Cerebellar nuclear complex (tissue), 1 donor: ENCODE measurements at places on chromosomes 4 and X.

DNA sequence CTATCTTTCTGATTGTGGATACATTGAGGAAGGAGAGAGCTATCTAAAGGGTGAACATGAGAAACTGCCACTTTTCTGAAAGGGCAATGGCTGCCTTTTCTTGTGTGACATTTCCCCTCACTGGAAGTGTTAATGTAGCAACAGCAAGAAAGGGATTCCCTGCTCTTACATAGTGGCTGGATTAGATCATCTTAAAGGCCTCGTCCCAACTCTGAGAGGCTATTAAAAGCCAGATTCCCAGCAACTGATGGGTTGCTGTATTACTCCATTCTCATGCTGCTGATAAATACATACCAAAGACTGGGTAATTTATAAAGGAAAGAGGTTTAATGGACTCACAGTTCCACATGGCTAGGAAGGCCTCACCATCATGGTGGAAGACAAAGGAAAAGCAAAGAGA lies 33.7 kb upstream of the ADH7 start:
- no peak for DNase-seq

DNA sequence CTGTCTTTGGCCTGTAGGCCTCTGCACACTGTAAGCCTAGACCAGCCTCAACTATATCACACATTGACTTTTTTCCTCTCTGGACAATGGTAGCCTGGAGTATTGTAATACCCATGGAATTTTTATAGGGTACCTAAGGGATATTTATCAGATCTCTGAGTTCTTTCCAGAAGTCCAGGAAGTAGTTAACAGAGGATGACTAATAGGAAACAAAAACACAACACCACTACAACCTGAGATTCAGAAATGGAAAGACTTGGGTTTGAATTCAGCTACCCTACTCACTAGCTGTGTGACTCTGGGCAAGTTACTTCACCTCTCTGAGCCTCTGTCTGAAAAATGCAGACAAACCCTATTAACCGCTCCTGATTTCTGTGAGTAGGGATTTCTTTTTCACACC lies 7.7 kb upstream of the STX18 start:
- DNase-seq: no peak

DNA sequence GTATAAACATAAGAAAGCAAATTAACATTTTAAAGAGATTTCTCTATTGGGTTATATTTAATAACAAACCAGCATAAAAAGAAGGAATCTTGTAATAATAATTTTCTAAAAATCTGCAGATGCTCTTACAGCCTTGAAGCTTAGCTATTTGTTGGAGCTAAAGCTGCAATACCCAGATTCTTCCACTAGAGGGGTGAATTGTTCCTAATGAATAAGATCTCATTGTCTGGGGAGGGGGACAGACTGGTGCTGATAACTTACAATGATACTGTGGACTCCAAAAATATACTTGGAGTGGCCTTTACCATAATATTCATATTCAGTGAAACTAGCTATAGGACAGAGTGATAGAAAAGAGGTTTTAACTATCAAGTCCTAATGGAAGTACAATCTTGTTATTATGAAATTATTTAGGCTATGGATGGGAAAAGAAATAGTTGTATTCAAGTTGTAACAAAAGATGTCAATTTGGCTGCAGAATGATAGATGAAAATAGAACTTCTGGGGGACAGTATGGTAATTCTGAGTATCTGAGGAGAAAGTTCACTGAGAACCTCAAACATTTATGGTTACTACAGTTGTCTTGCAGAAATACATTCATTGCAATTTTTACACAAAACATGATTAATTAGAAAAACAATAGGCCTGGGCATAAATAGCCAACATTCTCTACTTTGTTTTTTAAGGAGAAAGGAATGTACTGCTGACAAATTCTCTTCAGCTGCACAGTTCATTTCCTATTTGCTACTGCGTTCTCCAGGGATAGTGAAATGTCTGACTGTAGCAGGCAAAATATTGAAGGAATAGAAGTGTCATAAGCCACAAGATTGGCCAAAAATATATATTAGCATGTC lies 443.3 kb downstream of the GBA3 start:
- DNase-seq: no peak

- no peak for DNase-seq
Observed at GRCh38 chr4:152949930-152950329, 13.8 kb downstream of the FHDC1 start.

DNA sequence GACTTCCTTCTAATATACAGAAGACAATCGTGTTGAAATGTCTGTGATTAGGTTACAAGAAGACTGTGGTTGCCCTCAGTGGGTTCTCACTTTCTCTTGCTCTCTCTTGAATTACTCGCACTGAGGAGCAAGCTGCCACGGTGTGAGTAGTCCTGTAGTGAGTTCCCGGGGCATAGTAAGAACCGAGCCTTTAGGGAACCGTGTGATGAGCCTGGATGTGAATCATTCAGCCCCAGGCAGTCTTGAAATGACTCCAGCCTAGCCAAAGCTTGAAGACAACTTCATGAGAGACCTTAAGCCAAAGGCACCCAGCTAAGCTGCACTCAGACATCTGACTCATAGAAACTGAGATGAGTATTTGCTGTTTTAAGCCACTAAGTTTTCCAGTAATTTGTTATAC lies 292.7 kb downstream of the SPOCK3 start:
- DNase-seq: no peak

DNA sequence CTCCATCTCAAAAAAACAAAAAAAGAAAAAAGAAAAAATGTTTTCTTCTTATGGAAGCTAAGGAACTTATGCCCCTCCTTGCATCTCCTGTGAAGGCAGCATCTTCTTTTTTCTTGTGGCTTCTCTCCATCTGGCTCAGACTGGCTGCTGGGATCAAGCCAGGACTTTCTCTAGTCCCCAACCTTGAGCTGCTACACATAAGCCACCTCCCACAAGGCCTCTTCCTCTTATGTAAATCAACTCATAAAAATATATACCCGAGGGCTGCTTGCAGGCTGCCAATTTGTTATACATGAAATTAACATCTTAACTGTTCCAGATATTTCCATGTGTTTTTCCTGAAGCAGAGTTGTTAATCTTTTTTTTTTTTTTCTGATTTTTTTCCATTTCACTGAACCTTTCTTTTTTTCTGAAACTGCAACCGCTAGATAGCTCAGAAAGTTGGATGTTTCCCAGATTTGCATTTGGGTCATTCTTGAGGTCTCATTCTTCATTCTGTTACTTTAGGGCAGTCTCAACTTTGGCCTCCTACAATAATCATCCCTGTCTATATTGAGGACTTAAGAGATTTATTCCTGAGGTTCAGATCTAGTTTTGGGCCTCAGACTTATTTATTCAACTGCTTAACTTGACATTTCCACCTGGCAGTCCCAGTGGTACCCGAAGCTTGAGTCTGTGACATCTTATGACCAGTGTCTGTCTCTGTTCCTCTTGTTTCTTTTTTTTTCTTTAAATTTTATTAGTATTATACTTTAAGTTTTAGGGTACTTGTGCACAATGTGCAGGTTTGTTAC lies 10.3 kb downstream of the SNX25 start:
- no peak for DNase-seq

DNA sequence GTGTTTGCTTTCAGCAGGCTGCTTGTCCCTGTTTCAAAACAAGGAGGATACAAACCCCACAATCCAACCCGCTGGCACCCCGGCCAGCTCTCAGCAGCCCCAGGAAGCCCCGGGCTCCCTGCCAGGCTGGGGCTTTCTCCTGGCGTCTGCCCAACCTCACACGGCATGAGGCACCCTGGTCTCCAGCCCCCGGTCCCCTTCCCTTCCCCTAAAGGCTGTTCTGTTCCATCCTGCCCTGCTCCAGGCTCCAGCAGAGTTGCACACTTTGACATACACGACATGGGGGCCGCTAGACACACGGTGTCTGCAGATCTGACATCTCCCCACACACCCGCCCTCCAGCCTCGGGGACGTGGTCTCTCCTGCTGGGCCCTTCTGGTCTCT lies 107.7 kb upstream of the ADRA2C start:
- DNase-seq: no peak

DNA sequence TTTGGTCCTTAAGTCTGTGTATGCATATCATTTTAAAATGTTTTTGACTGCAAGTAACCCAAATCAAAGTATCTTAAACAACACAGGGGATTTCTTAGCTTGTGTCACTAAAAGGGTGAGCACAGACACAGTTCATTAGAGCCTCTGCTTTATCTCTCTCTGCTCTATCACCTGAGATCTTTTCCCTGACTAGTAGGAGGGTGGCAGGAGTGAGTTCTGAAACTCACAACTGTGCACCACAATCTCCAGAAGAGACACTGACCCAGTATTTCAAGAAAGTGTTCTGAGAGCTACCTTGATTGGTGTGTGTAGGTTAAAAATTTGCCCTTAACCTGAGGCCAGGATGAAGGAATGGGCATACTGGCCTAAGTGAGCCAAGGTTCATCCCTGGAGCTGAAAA lies 24.8 kb downstream of the CCSER1 start:
- DNase-seq: no peak

DNA sequence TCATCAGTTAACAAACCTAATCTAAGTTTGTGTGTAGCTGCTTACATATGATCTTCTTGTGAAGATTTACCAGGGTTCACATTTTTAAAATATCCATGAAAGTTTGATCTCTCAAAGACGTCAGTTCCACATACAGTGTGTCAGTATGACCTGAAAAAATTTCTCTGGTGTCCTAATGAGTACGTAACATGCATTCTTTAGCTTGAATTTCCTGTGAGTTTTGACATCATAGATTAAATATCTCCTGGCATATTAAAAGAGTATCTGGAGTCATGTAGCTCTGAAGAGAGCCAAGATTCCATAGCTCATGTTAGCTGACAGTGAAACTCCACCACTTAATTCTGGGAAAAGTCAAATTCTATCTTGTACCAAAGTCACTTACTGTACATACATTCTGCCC lies 43.9 kb upstream of the PDLIM5 start:
- no peak for DNase-seq

DNA sequence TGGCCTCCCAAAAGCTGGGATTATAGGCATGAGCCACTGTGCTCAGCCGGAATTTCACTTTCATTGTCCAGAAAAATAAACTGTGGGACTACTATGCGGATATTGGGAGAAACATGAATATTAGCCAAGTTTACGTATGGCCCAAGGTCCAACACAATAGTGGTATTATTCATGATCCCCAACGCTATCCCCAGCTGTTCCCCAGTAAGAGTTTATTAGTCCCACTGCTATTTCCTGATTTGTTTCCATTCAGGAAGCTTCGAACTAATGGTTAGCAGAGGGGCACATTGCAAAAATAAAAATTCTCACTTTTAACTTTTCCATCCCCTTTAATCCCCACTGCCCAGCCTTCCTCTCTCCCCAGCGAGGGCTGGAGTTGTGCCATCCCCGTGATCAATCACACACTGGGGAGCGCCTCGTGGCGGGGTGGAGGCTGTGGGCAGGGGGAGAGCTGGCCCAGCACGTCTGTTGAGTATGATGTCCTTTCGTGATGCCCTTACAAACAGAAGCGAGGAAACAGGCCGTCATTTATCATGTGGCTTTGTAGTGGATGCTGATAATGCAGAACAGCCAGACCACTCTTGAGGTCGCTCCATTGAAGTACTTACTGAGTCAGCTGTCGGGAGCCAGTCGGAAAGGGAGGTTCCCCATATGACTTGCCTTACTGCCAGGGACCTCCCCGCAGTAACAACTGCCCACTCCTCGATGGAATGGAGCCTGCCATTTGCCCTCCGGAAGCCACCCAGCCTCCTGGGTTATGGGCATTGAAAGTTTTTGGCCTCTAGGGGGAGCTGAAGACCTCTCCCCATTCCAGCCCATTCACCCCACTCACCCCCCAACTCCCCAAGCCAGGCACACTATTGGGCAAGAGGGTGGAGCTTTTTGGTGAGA lies 117.0 kb downstream of the KDR start:
- no peak for DNase-seq

GRCh38 chr4:126544276-126544675 lies 1088.5 kb upstream of the INTU start:
- DNase-seq: no peak

GRCh38 chr4:145907390-145907789 lies 31.2 kb downstream of the ZNF827 start:
- DNase-seq: no peak

DNA sequence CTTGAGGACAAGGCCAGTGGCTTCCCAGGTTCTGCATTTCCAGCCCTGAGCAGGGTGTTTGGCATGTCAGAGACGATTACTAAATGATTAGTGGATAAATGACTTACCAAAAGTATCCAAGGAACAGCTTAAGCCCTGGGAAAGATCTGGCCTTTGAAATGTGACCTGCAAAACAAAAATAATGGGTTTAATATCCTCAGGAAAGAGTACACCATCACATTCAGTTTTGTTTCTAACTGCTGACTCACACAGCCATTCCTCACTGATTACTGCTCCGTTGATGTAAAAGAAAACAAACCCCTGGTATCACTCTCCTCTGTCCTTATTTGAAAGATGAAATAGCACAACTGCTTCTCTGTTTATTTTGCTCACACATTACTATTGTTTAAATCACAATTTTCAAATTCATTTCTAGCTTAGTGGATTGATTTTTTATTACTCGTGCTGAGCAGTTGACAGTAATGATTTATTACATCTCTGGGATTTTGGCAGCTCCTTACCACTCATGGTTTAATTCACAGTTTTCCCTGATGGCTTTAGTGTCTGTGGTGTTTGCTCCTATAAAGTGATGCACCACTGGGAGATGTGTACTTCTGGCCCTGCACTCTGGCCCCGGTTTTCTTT lies 117.0 kb downstream of the CBLL2 start:
- DNase-seq: no peak

- no peak for DNase-seq
Observed at GRCh38 chr4:16075975-16076757, 7.7 kb downstream of the PROM1 start.

- DNase-seq: peak; percentile 9
Observed at GRCh38 chr4:6372649-6373525, 99.5 kb downstream of the PPP2R2C start.

GRCh38 chr4:159101988-159102621 lies 774 bp upstream of the RAPGEF2 start:
- no peak for DNase-seq

DNA sequence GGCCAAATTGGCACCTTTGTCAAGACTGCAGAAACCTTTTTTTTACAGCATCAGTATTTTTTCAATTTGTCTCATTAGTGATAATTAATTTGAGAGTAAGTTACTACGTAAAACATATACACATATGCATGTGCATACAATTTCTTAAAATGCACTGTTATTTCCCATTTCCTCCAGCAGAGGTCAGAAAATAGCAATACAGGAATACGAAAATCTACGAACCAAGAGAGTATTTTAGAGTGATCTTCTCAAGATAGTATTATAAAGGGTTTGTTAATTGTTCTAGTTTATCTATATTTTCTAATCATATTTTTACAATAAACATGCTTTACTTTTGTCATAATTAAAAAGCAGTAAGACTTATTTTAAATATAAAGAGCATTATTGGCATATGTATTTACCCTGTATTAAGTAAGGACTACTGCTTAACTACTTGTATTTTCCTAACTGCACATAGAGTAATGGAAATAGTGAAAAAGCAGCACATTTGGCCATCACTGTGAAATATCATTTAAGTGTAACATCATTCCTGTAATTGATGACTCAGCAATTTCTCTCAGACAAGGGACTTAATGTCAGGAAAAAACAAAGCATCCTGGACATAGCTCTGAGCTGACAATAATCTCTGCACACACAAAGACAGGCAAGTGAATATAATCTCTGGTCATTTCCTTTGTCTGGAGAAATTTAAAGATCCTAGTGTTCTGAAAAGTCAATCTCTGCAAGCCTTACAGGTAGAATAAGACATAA lies 45.6 kb downstream of the MAOB start:
- no peak for DNase-seq

- no peak for DNase-seq
Observed at GRCh38 chr4:150256225-150256620, 178.0 kb downstream of the DCLK2 start.
